Lung microvascular endothelial cell (primary cell): ENCODE measurements at places on chromosomes 6 and 20. TPM values are rescaled to one million over a fixed set of nuclear protein-coding genes. Genes with fewer than 3 reads are reported as not detected.

- no peak for DNase-seq
Measured at GRCh38 chr6:83921315-83921714, 61.8 kb downstream of the CYB5R4 start.

- DNase-seq, result no peak
Measured at GRCh38 chr6:41072836-41073202, at the start of gene NFYA. NFYA (plus strand) TSS chr6:41072974; CDS start chr6:41079090, 6,116 bp downstream.

DNA sequence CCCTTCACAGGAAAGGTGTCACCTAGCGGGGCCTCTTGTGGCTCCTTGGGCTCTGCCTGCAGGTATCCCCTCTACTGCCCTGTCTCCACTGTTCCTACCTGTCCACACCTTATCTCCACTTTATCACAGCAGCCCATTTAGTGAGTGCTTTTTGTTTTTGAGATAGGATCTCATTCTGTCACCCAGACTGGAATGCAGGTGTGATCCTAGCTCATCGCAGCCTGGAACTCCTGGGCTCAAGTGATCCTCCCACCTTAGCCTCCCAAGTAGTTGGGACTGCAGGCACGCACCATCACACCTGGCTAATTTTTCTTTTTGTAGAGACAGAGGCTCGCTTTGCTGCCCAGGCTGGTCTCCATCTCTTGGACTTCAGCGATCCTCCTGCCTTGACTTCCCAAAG is 48.0 kb downstream of the BCAS4 start:
- no peak for DNase-seq

DNA sequence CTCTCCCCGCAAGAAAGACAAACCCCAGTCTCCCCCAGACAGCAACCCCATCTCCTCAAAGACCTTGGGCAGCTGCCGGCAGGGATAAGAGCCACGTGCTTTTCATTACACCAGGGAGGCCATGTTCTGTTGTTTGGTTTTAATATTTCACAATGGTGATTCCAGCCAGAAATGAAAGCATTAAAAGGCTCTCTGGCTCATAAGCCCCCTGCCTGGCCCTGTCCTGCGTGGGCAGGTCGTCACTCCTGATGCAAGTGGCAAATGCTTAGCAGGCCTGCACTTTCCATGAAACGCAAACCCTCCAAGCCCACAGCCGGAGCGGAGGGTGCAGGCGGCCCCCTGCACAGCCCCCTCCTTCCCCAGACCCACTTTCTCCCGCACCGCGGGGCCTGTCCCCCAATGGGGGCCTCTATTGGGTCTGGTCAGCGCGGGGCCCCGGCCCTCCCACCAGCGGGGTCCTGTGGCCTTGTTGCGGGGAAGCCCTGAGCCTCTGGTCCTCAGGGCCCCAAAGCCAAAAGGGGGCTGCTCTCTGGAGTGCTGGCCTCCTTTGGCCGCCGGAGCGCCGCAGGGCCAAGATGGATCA is 77.2 kb downstream of the TMEM242 start:
- DNase-seq, result no peak

SPACA1 gene
- total RNA-seq, result not detected in 2 replicates

SNRPB gene
- total RNA-seq, result 147 and 211 TPM in 2 replicates
